ENCODE measurements at places on chromosomes 7 and 10. TPM values are rescaled to one million over a fixed set of nuclear protein-coding genes. Genes with fewer than 3 reads are reported as not detected.

DNA sequence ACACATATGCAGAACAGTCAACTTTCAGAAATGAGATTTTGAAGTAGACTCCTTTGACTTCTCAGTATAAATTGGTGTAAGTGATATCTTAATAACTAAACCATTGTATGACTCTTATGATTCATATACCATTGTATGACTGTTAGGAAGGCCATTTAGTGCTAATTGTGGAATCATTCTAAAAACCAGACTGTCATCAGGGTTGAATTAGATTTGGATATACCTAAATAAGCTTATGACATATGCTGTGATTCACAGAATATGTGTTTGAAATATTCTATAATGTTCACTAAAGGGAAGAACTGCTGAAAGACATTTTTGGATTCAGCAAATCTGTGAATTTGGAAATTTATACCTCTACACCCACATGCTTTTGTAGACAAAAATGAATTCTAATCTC lies 438.1 kb downstream of the MDFIC start:
- DNase-seq, result no peak

GRCh38 chr10:124524991-124525653 lies 63.5 kb downstream of the LHPP start:
- DNase-seq, result no peak

DNA sequence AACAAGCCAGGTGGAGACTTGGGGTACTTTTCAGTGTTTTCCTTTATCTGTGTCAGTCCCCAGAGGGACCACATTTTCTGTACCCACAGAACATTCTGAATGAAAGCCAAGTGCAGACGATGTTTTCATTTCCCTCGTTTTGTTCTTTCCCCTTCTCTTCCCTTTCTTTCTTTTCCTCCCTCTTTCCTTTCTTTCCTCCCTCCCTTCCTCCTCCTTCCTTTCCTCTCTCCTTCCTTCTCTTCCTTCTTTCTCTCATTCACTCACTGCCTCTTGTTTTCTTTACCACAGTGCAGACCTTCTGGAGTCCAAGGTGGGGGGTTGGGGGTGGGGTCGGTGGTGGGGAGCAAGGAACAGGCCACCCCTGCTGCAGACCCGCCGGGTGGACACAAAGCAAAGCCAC lies 141.4 kb upstream of the MKI67 start:
- DNase-seq, result no peak

DNA sequence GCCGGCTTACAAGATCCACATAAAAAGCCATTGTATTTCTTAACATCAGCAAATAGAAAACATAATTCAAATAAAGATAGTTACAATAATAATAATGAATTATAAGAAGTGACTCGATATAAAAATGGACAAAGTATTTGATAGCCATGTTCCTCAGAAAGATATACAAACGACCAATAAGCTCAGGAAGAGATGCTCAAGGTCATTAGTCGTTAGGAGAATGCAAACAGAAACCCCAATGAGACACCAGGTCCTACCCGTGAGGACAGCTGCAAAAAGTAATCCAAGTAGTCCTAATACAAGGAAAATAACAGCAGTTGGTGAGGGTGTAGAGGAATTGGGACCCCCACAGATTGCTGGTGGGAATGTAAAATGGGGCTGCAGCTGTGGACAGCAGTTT lies 54.2 kb upstream of the INPP5A start:
- no peak for DNase-seq

- DNase-seq, result no peak
Observed at GRCh38 chr10:63723741-63724140, 202.5 kb downstream of the REEP3 start.

PLPP4 gene
- 0.49 TPM for polyA plus RNA-seq

IFIT1B gene
- polyA plus RNA-seq, result 0.10 TPM

GRCh38 chr7:73871163-73872011 lies 10.4 kb downstream of the TMEM270 start:
- no peak for DNase-seq

DNA sequence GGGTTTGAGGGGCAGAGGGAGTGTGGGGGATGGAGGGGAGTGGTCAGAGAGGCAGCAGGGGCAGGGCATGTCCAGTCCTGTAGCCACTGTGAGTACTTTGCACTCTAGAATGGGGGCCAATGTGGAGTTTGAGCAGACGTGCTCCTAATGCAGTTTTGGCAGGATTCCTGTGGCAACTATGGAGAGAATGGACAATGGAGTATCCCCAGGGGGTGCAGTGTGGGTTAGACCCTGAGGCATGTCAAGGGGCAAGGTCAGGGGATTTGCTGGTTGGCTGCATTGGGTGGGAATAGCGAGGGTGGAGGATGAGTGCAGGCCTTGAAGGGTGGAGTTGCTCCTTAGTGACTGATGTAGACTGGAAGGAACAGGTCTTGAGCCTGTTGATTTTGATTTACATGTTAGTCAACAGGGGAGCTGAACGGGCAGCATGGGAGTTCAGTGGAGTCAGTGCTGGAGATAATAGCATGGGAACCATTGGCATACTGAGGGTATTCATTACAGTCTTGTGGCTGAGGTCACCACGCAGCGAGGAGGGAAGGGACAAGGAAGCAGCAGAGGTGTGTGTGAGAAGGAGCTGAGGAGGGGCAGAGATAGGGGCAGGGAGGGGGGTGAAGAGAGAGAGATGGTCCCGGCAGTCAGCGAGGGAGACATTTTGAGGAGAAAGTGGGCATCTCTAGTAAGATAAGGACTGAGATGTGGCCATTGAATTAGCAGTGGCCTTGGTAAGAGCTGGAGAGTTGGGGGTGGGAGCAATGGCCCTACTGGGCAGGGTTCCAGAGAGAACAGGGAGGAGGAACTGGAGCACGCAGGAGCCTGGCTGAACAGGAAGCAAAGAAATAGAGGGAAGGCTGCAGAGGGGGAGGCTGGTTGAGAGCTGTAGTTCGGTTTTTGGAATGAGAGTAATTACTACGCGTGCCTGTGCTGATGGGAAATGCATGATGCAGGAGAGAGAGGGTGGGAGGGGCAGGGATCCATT lies 112.7 kb downstream of the CCNY start:
- no peak for DNase-seq

IQUB gene
- polyA plus RNA-seq, result 6.0 TPM

DNA sequence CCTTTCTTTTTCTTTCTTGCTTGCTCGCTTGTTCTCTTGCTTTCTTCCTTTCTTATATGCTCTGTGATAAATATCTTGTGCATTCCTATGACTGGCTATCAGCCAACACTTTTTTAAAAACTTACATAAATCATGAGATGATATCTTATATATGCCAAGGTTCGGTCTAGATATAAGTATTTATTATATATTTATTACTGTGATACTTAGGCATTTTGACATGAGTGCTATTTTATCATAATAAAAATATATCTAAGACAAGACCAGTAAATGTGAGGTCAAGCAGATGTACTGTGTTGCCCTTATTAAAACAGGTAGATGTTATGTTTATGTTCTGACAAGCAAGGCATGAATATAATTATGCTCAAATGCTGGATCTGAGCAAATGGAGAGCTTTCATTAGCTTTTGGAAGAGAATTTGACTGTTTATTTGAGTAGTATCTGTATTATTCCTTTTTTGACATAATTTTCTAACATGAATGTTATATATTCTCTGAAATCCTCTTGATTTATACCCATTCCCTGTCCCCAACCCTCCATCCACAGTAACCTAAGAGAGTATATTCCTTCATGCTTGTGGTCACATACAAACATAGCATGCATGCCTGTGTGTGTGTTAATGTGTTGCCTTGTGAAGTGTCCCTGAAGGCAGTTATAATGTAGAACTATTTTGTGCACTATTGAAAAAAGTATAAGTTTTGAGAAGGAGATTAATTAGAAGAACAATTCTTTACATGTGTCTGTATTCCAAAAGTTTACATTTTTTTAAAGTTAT lies 158.0 kb downstream of the HDAC9 start:
- no peak for DNase-seq

DNA sequence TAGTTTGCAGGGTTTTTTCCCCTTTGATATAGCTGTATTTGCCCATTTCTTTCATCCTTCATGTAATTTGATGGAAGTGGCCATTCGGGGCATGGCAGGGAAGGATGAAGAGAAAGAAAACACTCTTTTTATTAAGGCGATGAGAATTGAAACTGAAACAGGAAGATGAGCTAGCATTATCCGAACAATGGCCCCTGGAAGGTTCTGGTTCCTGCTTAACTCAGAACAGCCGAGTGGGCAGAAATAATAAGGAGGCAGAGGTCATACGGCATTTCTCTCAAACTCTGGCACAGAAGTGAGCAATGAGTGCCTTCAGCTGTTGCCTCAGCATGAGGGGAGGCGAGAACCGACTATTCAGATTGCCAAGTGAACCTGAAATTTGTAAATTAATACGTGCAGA lies 113.2 kb upstream of the MYO3A start:
- DNase-seq, result no peak

COL17A1 gene
- polyA plus RNA-seq, result 0.65 TPM

GRCh38 chr7:31747553-31747952 lies 60.5 kb downstream of the PPP1R17 start:
- no peak for DNase-seq

DNA sequence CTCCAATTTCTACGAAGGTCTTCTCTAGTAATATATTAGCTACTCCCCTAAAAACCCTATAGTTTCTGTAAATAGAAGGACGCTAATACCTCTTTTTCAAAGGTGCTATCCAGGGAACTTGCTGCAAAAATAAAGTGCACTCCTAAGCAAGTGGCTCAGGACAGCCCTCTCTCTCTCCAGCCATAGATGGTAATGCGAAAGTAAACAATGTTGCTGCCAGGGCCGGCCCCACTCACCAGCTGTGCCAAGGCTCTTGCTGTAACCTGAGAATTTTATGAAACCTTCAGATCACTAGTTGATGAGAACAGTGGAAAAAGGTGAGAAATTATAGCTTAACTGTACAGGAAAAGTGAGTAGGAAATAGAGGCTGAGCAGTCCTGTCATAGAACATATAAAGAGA lies 10.9 kb upstream of the TAS2R39 start:
- DNase-seq, result no peak

Measured in left renal pelvis (tissue), 4 donors.